ENCODE measurements at places on chromosomes 3 and 15. TPM values are rescaled to one million over a fixed set of nuclear protein-coding genes. Genes with fewer than 3 reads are reported as not detected.

GRCh38 chr3:30513374-30514152, 92.8 kb upstream of the TGFBR2 start:
- H3K36me3 ChIP-seq, result no peaks in the 10 kb centered on the region
- H3K4me3 ChIP-seq, result no peak overlapping the region
- DNase-seq, result no peak
- H3K27me3 ChIP-seq, result no peaks in the 10 kb centered on the region

DNA sequence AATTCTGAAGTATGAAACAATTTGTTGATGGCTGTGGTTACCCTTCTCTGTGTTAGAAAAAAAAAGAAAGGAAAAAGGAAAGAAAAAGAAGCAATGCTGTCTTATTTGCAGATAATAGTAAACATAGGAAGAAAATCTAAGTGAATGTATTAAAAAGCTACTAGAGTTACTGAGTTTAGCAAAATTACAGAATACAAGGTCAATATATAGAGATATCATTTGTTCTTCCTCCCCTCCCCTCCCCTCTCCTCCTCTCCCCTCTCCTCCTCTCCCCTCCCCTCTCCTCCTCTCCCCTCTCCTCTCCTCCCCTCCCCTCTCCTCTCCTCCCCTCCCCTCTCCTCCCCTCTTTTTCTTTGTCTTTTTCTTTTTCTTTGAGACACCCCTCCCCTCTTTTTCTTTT, 69.1 kb downstream of the ANP32A start:
- H3K27ac ChIP-seq, result no peak overlapping the region
- H3K4me1 ChIP-seq, result no peaks in the 10 kb centered on the region
- H3K36me3 ChIP-seq, result no peaks in the 10 kb centered on the region
- no peaks in the 10 kb centered on the region for H3K27me3 ChIP-seq
- no peak for DNase-seq

DNA sequence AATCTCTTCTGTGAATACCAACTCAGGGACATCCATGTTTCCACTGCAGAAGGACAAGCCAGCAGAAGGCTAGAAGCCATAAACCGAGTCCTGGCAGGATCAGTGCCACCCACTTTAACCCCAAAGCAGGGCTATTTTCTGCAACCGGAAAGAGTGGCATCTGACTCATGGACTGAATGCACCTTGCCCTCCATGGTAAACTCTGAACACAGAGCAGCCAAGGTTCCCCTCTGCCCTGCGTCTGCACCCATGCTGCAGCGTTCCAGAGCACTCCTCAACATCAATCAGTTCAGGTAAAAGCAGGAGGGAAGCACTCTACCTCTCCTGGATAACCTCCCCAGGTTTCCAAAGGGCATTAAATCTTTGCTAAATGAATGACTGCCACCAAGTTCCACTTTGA, 801 bp upstream of the NGRN start:
- H3K27ac ChIP-seq, result peak overlapping the region; percentile 76
- H3K27me3 ChIP-seq, result no peaks in the 10 kb centered on the region
- H3K4me3 ChIP-seq, result peak overlapping the region; percentile 61
- DNase-seq, result no peak
- H3K4me1 ChIP-seq, result peaks cover 8% of the 10 kb centered on the region

DNA sequence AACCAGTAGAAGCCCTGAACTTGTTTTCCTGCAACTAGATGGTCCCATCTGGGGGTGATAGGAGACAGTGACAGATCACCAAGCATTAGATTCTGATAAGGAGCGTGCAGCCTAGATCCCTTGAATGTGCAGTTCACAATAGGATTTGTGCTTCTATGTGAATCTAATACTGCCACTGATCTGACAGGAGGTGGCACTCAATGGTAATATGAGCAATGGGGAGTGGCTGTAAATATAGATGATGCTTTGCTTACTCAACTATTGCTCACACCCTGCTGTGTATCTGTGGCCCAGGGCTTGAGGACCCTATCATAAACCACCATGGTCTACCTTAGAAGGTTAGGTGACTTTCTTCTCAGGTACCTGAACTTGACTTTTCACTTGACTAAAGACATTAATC, 417.1 kb upstream of the ARHGEF26 start:
- no peaks in the 10 kb centered on the region for H3K36me3 ChIP-seq
- H3K4me3 ChIP-seq, result no peak overlapping the region
- no peak overlapping the region for H3K27ac ChIP-seq
- no peak for DNase-seq
- no peaks in the 10 kb centered on the region for H3K27me3 ChIP-seq

GRCh38 chr3:185722881-185723280, 102.0 kb downstream of the IGF2BP2 start:
- no peaks in the 10 kb centered on the region for H3K4me1 ChIP-seq
- H3K27me3 ChIP-seq, result no peaks in the 10 kb centered on the region
- DNase-seq, result no peak
- no peak overlapping the region for H3K27ac ChIP-seq

DNA sequence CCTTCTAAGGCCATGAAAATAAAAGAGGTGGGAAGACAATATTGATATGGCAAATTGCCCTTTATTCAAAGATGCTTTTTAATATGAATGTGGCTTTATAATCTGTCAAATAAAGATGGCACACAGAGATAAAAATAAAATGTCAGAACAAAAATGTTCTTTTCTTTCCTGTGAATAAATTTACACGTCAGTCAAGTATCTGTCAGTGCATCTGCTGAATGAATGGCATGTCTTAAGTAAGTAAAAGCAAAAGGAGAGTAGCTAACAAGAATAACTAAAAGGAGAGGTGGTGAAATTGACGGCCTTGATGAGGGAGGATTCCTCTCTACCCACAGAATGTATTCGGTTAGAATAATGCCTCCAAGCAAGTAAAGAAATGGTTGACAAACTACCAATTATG, 1021.7 kb upstream of the GBE1 start:
- H3K36me3 ChIP-seq, result no peaks in the 10 kb centered on the region
- H3K27ac ChIP-seq, result no peak overlapping the region
- no peaks in the 10 kb centered on the region for H3K27me3 ChIP-seq
- H3K4me3 ChIP-seq, result no peak overlapping the region

GRCh38 chr15:28044121-28044672, 54.9 kb downstream of the OCA2 start:
- no peak for DNase-seq
- no peak overlapping the region for H3K27ac ChIP-seq
- H3K4me1 ChIP-seq, result no peaks in the 10 kb centered on the region
- H3K27me3 ChIP-seq, result no peaks in the 10 kb centered on the region
- no peak overlapping the region for H3K4me3 ChIP-seq

DNA sequence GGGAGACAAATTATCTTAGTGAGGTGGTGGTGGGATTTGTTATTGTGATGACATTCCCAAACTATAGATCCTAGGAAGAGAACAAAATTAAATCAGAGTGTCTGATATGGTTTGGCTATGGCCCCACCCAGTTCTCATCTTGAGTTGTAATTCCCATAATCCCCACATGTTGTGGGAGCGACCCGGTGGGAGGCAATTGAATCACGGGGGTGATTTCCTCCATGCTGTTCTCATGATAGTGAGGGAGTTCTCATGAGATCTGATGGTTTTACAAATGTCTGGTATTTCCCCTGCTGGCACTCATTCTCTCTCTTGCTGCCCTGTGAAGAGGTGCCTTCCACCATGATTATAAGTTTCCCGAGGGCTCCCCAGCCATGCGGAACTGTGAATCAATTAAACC, 62.0 kb downstream of the RPL22L1 start:
- H3K27ac ChIP-seq, result no peak overlapping the region
- no peak for DNase-seq
- no peaks in the 10 kb centered on the region for H3K36me3 ChIP-seq
- H3K4me1 ChIP-seq, result peaks cover 14% of the 10 kb centered on the region
- H3K4me3 ChIP-seq, result no peak overlapping the region

DNA sequence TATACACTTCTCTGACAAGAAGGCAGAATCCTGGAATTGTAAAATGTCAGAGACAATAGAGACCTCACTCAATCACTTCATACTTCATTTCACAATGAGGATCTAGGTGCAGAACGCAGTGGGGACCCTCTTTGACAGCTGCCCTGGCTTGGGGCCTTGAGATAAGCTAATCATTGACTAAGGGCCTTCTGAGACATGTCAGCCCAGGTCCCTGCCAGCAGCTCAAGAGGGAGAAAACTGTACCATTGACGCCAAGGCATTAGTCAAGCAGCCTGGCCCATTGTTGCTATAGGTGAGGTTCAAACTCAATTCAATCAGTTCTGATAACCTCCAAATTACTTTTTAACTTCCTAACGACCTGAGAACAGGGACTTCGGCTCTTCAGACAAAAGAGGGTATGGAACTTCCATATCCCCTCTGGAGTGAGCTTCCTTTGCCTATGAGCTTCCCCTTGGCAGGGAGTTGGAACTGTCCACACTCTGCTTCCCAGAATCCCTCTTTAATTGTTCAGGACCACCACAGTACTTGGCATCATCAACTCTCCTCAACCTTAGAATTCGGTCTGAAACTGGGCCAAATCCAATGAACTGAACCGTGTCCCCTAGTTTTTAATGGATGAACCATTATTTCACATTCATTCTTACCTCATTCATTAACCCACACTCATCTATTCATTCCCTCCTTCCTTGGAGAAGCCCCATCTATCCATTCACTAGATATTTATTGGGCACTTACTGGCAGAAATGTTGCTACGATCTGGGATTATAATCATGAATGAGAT, 1.5 kb upstream of the CYP8B1 start:
- H3K27me3 ChIP-seq, result no peaks in the 10 kb centered on the region
- no peak overlapping the region for H3K27ac ChIP-seq
- H3K4me1 ChIP-seq, result peaks cover 4% of the 10 kb centered on the region
- no peak overlapping the region for H3K4me3 ChIP-seq
- DNase-seq, result no peak

GRCh38 chr15:63274427-63274826, 3.0 kb upstream of the APH1B start:
- H3K4me3 ChIP-seq, result no peak overlapping the region
- H3K27me3 ChIP-seq, result no peaks in the 10 kb centered on the region
- no peak for DNase-seq
- H3K27ac ChIP-seq, result no peak overlapping the region
- H3K36me3 ChIP-seq, result no peaks in the 10 kb centered on the region

GRCh38 chr15:90364251-90364650, 12.2 kb downstream of the ZNF774 start:
- DNase-seq, result no peak
- peaks cover 6% of the 10 kb centered on the region for H3K4me1 ChIP-seq
- no peaks in the 10 kb centered on the region for H3K27me3 ChIP-seq
- H3K27ac ChIP-seq, result no peak overlapping the region

DNA sequence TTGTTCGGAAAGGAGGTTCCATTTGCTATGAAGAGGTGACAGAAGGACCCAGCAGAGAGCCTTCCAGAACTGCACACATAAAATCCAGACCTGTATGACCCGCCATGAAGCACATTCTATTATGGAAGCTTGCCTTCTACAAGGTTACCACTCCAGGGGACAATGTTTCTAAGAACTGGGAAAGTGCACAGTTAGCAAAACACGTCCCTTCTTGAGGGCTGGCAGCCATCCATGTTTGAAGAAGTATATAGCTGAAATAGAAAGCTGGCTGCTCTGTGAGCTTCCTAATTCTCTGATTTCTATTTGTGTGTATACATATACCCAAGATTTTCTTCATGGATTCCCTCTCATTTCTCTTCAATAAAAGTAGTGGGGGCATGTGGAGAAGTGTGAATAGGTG, 74.6 kb downstream of the CNTN3 start:
- no peaks in the 10 kb centered on the region for H3K4me1 ChIP-seq
- H3K36me3 ChIP-seq, result no peaks in the 10 kb centered on the region
- no peaks in the 10 kb centered on the region for H3K27me3 ChIP-seq
- no peak overlapping the region for H3K27ac ChIP-seq
- no peak for DNase-seq
- no peak overlapping the region for H3K4me3 ChIP-seq

DNA sequence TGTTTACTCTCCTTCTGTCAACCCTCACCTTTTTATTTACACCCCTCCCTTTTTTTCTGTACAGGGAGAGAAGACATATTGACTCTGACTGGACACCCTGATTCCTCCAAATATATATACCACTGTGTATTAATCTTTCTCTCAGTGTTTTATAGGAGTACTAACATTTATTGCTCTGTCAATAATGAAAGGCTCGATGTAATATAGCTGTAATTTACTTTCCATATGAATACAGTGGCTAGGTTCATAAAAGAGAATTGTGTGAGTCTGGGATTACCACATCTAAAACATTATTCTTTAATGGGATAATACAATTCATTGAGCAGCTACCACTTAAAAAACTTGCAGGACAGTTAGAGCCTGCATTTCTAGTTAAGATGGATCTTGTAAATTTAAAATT, 194.3 kb downstream of the SV2B start:
- no peaks in the 10 kb centered on the region for H3K27me3 ChIP-seq
- H3K27ac ChIP-seq, result no peak overlapping the region
- no peaks in the 10 kb centered on the region for H3K4me1 ChIP-seq
- DNase-seq, result no peak

GRCh38 chr3:98778383-98778782, 15.2 kb downstream of the ST3GAL6 start:
- DNase-seq, result no peak
- no peaks in the 10 kb centered on the region for H3K4me1 ChIP-seq
- H3K27ac ChIP-seq, result no peak overlapping the region

GRCh38 chr3:111676211-111677006, 81.3 kb upstream of the ZBED2 start:
- no peaks in the 10 kb centered on the region for H3K36me3 ChIP-seq
- peaks cover 3% of the 10 kb centered on the region for H3K4me1 ChIP-seq
- DNase-seq, result no peak
- no peak overlapping the region for H3K4me3 ChIP-seq
- H3K27me3 ChIP-seq, result no peaks in the 10 kb centered on the region

GRCh38 chr3:33629219-33629618, 88.8 kb downstream of the CLASP2 start:
- no peak for DNase-seq
- H3K36me3 ChIP-seq, result no peaks in the 10 kb centered on the region
- H3K27me3 ChIP-seq, result no peaks in the 10 kb centered on the region
- no peak overlapping the region for H3K4me3 ChIP-seq
- no peak overlapping the region for H3K27ac ChIP-seq

- no peak overlapping the region for H3K27ac ChIP-seq
- H3K4me1 ChIP-seq, result no peaks in the 10 kb centered on the region
- H3K36me3 ChIP-seq, result no peaks in the 10 kb centered on the region
- no peaks in the 10 kb centered on the region for H3K27me3 ChIP-seq
- no peak for DNase-seq
Observed at GRCh38 chr3:40719660-40720287, 195.0 kb downstream of the ZNF621 start.

PLD1 gene
- total RNA-seq, result 43.6 TPM

CHRNA7 gene
- total RNA-seq, result 5.2 TPM

SYNPR gene
- not detected for total RNA-seq

ARRDC4 gene
- total RNA-seq, result 13.2 TPM

ALDH1A2 gene
- total RNA-seq, result 120 TPM

MTHFS gene
- 9.2 TPM for total RNA-seq

MYRIP gene
- total RNA-seq, result 4.9 TPM

POLG gene
- 33.0 TPM for total RNA-seq

ALCAM gene
- 25.0 TPM for total RNA-seq
